ENCODE measurements at places on chromosomes 7 and 10.

GRCh38 chr7:116610210-116610609, 61.8 kb upstream of the MET start:
- DNase-seq, result no peak

GRCh38 chr10:89889606-89890005, 188.2 kb downstream of the KIF20B start:
- DNase-seq, result peak; percentile 44

DNA sequence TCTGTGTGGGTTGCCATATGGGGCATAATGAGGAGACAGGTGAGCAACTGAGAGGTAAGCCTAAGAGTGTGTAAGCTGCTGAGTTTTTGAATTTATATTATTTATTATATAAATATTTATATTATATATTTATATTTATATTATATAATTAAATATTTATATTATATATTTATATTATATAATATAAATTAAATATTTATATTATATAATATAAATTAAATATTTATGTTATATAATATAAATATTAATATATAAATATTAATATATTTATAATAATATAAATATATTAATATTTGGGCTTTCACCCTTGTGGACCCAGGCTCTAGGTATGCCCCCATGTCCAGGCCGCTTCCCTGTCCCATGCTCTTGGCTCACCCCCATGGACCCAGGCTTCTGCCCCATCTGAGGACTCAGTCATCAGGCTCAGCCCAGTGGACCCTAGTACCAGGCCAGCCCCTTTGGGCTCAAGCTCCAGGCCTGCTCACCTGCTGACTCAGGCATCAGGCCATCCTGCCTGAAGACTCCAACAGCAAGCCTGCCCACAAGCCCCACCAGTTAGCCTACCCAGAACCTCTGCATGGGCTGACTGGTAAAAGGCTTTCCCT, 755.4 kb downstream of the SUGCT start:
- DNase-seq, result no peak

GRCh38 chr7:94912085-94912484, 4.7 kb downstream of the PPP1R9A start:
- DNase-seq, result no peak

- no peak for DNase-seq
Measured at GRCh38 chr7:67512481-67512880, 515.8 kb downstream of the TYW1 start.

DNA sequence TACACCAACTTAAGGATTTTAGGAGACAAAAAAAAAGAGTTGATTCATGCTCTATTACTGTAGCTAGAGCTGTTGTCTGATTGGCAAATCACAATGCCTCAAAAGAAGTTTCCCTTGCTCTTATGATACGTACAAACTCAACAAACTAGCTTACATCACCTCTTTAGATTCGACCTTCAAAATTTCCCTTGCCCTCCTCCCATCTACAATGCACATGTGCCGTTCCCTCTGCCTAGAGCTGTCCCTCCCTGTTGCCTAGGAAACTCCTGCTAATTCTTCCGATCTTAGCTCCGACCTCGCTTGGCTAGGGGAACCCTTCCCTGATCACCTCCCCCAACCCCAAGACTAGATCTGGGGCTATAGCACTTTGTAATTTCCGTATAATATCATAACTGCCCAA, 55.4 kb downstream of the MAP3K8 start:
- no peak for DNase-seq
